ENCODE measurements at places on chromosomes 11 and 22. TPM values are rescaled to one million over a fixed set of nuclear protein-coding genes. Genes with fewer than 3 reads are reported as not detected.

Gene GLYATL1B
- not detected for total RNA-seq

Gene IRAG1
- total RNA-seq = 43.6 TPM

Gene CFAP300
- total RNA-seq = 4.0 TPM

Gene PATE2
- total RNA-seq = not detected

Gene OR4A16
- total RNA-seq = not detected

Gene HSPA8
- 799 TPM for total RNA-seq

Gene GRIA4
- not detected for total RNA-seq

Gene DGCR6
- 2.7 TPM for total RNA-seq

Gene ANKRD13D
- 35.9 TPM for total RNA-seq

Gene SPDYC
- total RNA-seq = not detected

Gene BDNF
- total RNA-seq = 0.87 TPM

Gene OR8A1
- not detected for total RNA-seq

Gene PICK1
- 114 TPM for total RNA-seq

Gene KCNK4
- not detected for total RNA-seq

Gene NLRP10
- total RNA-seq = not detected
